Stimulated activated CD8-positive, alpha-beta memory T cell treated with anti-CD3 and anti-CD28 coated beads, Interleukin-15, amount 100 ng/mL, for 4 hours (primary cell): ENCODE measurements at places on chromosomes 4 and X.

DNA sequence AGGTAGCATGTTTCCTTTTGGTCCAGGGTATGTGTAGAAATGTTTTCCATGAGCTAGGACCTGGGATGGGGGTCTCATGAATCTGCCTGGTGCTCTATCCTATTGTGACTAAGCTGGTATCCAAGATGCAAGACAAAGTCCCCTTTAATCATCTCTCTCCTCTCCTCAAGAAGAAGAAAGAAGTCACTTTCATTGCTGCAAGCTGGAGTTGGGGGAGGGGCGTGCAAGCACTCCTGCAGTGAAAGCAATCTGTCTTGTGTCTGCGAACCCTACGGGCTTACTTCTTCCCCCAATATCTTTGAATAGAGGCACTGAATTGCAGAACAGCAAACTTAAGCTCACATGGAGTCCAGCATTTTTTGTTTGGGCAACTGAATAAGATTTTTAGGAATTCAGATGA is 27.2 kb upstream of the GRPR start:
- DNase-seq = no peak

DNA sequence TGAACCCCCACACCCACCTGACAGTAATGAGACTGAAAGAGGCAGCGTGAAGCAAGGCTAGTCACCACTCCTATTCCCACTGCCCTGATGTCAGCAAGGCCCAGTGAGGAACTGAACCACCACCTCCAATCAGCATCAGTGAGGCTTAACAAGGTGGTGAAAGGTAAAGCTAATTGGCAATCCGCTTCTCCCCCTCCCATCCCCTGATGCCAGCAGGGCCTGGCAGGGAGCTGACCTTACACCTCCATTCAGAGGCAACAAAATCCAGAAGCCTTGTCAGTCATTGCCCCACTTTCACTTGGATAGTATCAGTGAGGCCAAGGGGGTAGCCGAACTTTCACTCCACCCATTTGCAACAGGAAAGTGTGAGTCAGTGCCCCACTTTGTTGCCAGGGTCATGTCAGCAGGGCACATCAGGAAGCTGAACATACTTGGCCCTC is 60.8 kb downstream of the AWAT2 start:
- DNase-seq = no peak

DNA sequence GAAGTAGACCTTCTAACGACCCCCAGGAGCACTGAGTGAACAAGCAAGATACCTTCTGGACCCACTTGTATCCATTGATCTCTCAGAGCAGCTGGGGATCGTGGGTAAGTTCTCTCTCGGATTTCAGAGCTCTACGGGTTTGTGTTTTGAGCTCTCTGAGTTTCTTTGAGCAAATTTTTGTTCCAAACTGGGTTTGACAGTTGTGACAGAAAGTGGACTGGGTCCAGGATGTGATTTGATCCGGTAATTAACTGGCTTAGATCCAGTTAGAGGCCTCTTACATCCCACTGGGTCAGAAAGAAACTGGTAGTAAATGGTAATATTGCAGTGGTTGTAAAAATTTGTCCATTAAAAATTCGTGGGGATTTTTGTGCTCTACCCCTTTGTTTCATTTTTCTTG is 459.2 kb downstream of the INPP4B start:
- no peak for DNase-seq

GRCh38 chrX:112654871-112655270 is 24.9 kb downstream of the LHFPL1 start:
- no peak for DNase-seq

- no peak for DNase-seq
These were observed 14.7 kb downstream of the TMEM271 start for GRCh38 chr4:561426-561825.

DNA sequence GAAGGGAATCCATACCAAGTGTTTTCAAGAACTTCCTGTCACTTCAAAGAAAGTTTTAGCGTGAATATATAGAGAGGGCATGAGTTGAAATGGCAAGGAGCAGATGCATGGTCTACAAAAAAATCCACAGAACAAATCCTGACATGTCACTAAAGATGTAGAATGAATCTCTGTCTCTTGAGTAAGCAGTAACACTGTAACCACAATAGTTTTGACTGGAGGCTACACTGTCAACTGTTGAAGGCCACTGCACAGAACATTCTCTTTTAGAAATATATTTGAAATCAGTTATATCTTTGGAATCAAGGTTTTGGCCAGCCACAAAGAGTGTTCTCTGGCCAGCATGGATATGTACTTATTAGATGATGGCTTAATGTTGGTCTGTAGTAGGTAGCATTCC is 83.8 kb downstream of the VCX3B start:
- no peak for DNase-seq

GRCh38 chr4:8294775-8295174 is 25.2 kb downstream of the HTRA3 start:
- DNase-seq = no peak

GRCh38 chr4:17657849-17658248 is 43.4 kb downstream of the MED28 start:
- no peak for DNase-seq

DNA sequence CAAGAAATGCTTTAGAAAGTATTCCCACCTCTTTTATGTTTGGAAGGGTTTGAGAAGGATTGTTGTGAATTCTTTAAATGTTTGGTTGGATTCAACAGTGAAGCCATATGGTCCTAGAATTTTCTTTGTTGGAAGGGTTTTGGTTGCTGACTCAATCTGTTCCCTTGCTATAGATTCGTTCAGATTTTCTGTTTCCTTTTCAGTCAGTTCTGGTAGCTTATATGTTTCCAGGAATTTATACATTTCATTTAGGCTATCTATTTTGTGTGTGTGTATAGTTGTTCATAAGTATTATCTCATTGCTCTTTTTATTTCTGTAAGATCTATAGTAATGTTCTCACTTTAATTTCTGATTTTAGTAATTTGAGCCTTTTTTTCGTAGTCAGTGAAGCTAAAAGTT is 114.4 kb downstream of the MSN start:
- DNase-seq = no peak

- DNase-seq = no peak
These were observed 15.4 kb downstream of the UTP3 start for GRCh38 chr4:70703619-70704214.

GRCh38 chr4:129043523-129043922 is 49.8 kb downstream of the SCLT1 start:
- DNase-seq = no peak

DNA sequence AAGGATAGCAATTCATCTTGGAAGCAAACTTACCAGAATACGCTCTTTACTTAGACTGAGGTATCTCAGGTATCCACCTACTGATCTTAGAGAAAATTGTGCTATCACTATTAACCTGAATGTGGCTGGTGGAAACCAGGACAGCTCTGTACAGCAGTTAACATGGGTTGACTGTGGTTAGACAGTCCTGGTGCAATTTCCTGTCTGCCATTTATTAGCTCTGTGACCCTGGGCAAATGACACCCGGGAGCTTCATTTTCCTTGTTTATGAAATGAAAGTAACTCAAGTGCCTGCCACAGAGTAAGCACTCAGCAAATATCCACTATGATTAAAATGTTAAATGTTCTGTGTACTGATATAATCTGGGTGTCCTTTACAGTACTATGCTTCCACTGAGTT is 60.0 kb downstream of the SMC1A start:
- DNase-seq = no peak

- DNase-seq = no peak
These were observed 108.1 kb downstream of the DHX15 start for GRCh38 chr4:24476282-24476681.

- no peak for DNase-seq
These were observed 149.8 kb upstream of the BOD1L1 start for GRCh38 chr4:13777341-13777740.

GRCh38 chr4:8552581-8553205 is 27.5 kb upstream of the GPR78 start:
- DNase-seq = no peak

DNA sequence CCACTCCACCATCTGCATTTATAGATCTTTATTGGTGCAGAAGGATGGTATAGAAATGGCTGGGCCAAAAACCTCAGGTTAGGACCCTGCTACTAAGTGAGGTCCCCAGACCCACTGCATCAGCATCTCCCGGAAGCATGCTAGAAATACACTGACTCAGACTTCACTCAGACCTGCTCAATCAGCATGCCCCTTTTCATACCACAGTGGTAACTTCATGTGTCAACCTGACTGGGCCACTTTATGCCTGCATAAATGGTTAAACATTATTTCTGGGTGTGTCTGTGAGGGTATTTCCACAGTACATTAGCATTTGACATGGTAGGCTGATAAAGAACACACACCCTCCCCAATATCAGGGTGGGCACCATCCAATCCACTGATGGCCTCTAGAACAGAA is 118.6 kb upstream of the VCX3B start:
- DNase-seq = no peak

DNA sequence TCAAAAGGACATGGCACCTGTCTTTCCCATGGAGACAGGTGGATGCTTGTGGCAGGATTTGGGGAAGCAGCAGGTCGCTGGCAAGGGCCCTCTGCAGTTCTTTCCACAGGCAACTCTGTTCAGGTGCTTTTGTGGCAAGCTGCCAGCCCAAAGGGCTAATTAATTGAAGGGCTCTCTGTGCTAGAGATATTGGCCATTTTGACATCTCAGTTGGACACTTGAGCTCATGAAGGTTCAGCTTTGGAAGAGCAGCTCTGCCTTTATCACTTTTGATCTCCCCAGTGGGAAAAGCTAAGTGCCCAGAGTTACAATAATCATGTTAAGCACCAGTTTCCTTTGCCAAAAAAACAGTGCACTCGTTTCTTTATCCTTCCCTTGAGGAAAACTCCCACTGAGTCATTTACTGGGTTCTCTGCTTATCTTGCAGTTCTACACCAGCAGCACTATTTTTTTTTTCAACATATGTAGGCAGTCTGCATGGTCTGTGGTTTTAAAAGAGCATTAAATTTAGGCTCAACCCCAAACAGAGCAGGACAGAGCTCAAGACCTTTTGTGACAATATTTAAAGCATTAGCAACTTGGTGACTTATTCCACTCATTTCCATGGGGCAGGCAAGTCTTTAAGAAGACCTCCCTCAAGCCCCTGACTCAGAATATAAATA is 336.4 kb upstream of the RASGEF1B start:
- DNase-seq = no peak

GRCh38 chrX:77446908-77447652 is at the start of gene FGF16:
FGF16 (plus strand) TSS chrX:77447389; CDS start chrX:77447675, 286 bp downstream.
- DNase-seq = no peak

GRCh38 chr4:30792601-30793000 is 72.4 kb downstream of the PCDH7 start:
- no peak for DNase-seq
